Activated naive CD4-positive, alpha-beta T cell (primary cell): ENCODE measurements at places on chromosomes 16 and 17.

DNA sequence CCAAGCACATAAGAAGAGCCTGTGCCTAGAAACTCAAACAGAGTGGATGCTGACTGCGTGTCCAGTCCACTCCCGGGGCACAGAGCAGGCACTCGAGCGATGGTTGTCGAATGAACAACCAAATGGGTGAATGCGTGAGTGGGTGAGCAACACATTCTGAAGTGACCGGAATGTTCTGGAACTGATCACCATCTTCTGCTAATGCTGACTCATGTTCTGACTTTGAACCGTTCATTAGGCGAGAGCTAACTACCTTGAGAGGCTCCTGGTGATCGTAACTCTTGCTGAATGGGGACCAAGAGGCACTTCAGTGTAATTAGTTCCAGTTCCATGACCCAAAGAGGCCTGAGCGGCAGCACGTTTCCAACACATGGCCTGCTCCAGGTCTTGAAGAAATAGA lies 37.9 kb downstream of the IRF8 start:
- no peak for DNase-seq

DNA sequence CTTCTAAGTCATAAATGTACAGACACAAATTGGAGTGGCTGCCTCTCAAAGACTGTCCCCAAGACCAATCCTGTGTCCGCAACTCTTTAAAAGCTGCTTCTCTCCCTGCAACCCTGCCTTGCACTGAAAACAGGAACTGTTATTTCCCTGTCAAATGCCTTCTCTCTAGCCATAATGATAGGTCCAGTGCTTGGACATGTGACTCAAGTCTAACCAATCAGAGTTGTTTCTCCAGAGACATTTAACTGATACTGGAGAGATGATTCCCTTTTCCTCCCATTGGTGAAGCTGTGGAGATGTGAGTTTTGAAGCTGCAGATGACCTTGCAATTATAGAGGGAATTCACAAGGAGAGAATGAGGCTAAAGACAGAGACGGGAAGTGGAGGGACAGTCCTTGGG lies 253.3 kb upstream of the CDH5 start:
- DNase-seq, result no peak

DNA sequence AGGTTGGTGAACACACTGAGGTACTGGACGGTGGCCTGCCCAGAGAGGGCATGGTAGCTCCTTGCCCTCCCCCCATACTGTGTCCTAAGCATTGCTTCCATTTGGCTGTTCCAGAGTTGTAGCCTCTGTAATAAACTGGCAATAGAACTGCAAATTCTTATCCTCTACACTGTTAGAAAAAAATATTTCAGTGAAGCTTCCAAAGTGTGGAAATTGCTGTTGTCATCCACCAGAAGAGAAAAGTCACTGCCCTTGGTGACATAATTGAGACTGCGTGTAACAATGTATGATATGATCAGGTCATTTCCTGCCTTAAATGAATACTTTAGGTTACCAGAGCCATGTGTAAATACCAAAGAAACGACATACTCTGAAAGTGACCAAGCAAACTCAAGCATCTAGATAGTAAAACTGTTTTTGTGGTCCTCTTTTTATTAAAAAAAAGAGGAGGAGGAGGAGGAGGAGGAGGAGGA lies 65.9 kb downstream of the CEP95 start:
- no peak for DNase-seq

- DNase-seq, result no peak
Observed at GRCh38 chr16:2531371-2531695, at the start of gene CEMP1. Gene CEMP1, minus strand, starts transcription at chr16:2531408. Its CDS starts 335 bp downstream, at chr16:2531073.

GRCh38 chr17:75828741-75829140 lies 15.5 kb downstream of the UNC13D start:
- no peak for DNase-seq

GRCh38 chr17:54932711-54933110 lies 32.1 kb downstream of the TOM1L1 start:
- no peak for DNase-seq

DNA sequence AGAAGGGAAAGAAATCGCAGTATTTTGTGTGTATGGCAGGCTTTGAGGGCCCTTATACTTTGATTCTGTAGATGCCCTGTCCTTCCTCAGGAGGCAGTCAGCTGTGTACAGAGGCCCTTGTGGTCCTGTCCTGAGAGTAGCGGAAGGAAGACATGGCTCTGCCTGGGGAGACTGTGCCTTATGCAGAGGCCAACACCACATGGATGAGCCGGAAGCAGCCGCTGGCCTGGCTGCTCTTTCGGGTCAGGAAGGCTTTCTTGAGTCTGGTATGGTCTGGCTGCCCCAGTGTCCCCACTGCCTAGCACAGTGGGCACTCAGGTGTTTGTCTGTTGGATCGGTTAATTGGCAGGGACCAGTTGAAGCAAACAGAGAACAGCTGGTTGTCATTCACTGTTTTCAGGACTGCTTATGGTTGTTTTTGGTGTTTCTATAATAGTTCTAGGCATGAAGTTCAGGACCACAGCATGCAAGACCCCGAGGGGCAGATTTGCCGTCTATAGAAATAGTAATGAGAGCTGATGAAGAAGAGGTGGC lies 12.4 kb downstream of the USP10 start:
- DNase-seq, result no peak

GRCh38 chr17:63675607-63676546 lies 24.0 kb downstream of the LIMD2 start:
- DNase-seq, result no peak
